ENCODE measurements at places on chromosomes 3 and 15.

DNA sequence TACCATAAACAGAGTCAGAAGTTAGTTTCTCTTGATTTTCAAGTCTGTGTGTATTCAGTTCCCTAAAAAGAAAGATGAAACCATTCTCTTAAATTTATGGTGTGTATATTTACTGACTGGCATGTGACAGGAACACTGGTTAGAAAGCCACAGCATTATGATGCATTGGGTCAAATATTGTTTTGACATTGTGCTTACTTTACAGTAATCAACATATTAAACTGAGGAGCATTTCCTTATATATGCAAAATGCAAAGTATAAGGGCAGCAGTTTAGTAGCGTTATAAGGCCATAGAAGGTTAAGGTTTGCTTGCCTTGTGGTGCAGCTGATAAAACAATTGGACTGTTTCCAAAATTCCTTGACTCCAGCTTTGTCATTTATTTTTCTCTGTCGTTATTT, 72.9 kb downstream of the EPHA3 start:
- DNase-seq = no peak

DNA sequence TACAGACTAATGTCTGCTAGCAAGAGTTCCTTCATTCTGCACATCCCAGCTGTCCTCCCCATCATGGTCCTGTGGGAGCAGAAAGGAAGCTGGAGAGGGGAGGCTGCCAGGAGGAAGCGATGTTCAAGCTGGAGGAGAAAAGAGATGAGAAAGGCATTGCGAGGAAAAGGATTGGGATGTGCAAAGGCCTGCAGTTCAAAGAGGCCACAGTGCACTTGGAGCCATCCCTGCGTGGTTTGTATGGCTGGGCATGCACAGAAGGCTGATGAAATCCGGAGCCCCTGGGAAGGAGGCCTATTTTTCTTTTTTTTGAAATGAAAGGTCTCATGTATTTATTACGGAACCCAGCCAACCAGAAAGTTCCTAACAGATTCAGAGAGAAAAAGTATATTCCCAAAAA, 22.8 kb downstream of the AMOTL2 start:
- no peak for DNase-seq

DNA sequence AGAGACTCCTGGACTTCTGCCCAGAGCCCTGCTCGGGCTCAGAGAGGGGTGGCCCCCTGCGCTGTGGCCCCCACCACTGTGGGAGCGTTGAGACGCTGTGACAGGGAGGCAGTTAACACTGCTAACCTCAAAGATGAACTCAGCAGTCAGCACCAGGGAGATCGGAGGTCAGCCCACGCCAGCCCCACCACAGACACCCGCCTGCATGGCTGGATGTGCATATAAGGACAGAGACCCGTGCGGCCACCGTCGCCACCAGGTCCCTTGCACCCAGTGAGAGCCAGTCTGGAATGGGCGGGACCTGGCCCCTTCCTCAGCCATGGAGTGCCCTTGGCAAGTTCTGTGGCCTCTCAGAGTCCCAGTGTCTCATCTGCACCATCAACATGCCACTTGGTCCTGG, 48.5 kb upstream of the FURIN start:
- DNase-seq = no peak

DNA sequence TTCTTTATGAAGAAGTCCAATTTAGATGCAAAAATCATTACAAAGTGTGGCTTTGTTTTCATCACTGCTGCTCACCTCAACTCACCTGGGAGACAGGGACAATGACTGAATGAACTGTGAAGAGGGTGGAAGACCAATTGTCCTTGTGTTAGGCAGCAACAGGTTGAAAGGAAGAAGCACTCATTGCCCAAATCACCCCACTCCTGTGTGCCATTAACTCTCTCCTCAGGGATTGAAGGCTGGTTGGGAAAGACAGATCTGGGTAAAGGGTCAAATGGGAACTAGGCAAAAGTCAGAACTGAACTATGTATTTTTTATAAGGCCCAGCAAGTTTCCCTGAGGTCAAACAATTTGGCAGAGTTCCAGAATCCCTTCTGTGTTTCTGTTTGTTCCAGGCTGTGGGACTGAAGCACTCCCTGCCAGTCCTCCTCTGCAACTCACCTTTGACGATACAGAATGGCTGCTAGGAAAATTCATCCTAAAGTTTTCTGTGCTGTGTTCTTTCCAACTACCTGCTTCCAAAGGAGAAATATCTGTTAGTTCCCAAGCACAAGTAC, 68.6 kb upstream of the CCDC39 start:
- DNase-seq = no peak

Data from suppressor macrophage treated with lipopolysaccharide for 4 hours (primary cell).